ENCODE measurements at places on chromosomes 3 and 15. TPM values are rescaled to one million over a fixed set of nuclear protein-coding genes. Genes with fewer than 3 reads are reported as not detected.

KIF15 gene
- total RNA-seq: 1.7 TPM

FGF7 gene
- 99.0 TPM for total RNA-seq

GRM2 gene
- 0.29 TPM for total RNA-seq

DUOXA1 gene
- 10.6 TPM for total RNA-seq

SHISA5 gene
- 181 TPM for total RNA-seq

RASL12 gene
- 17.5 TPM for total RNA-seq

GPR62 gene
- 0.55 TPM for total RNA-seq

SLC24A5 gene
- not detected for total RNA-seq

ZNF860 gene
- total RNA-seq: 1.8 TPM

CFAP44 gene
- total RNA-seq: 8.8 TPM

GPR149 gene
- total RNA-seq: not detected

SEMA3F gene
- total RNA-seq: 34.1 TPM

DNA sequence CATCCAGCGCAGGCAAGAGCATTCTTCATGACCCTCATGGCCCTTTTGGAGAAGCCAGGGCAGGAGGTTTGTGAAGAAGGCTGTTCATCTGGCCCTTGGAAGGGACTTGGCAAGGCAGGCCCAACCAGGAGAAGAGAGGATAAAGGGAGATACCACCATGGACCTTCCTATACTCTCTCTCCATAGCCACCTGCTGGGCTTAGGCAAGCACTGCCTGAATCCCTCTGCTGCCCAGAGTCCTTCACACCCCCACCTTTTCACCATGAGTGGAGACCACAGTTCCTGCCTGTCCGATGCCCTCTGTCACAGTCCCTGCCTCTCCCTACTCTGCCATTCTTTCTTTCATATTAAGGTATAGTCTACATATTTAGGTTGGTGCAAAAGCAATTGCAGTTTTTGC, 10.6 kb upstream of the SFMBT1 start:
- no peak for DNase-seq

GRCh38 chr15:77187751-77188464, 117.0 kb upstream of the TSPAN3 start:
- peak; percentile 54 for DNase-seq

GRCh38 chr3:173857154-173857553, 459.6 kb downstream of the NLGN1 start:
- DNase-seq: no peak

- DNase-seq: no peak
Measured at GRCh38 chr15:74281147-74282133, 45.3 kb downstream of the CCDC33 start.

- no peak for DNase-seq
Measured at GRCh38 chr3:186268616-186269448, 93.2 kb downstream of the DGKG start.

GRCh38 chr15:74500401-74500800, 39.4 kb upstream of the UBL7 start:
- DNase-seq: no peak

DNA sequence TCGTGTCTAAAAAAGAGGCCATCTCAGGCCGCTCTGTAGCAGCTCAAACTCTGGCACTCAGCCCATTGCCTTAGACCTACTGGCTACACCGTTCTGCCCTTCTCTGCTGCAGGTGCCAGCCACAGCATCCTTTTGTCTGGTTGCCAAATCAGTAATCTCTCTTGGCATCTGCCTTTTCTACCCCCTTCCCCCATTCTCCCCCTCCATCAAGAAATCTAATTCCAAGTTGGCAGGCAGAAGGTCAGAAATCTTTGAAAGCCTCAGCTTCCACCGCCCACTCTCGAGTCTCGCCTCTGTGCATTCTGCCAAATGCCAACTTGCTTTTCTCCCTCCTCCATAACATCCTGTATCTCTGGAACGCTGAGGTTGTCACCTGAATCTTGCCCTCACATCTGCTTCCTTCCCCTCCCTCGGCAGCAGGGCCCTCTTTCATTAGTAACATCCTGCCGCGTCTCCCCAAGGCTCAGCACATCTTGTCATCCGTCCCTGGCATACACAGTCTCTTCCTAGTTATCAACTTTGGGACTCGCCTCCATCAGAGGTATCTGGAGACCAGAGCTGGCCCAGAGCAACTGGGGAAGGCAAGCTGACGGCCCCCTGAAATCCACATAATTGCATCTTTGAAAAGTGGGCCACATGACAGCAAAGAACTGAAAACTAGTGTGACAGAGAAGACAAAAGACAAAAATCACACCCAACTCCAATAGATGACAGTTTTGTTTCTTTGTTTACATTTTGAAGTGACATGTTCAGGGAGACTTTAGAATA, 312.0 kb upstream of the CCDC54 start:
- DNase-seq: no peak

- no peak for DNase-seq
Measured at GRCh38 chr15:22912256-22912655, 67.9 kb downstream of the CYFIP1 start.

- DNase-seq: no peak
Measured at GRCh38 chr15:52105846-52106245, 6.7 kb downstream of the BCL2L10 start.

- no peak for DNase-seq
Measured at GRCh38 chr3:59127071-59127470, 77.2 kb upstream of the CFAP20DC start.

GRCh38 chr3:124428372-124429128, 301.7 kb upstream of the UMPS start:
- DNase-seq: no peak

DNA sequence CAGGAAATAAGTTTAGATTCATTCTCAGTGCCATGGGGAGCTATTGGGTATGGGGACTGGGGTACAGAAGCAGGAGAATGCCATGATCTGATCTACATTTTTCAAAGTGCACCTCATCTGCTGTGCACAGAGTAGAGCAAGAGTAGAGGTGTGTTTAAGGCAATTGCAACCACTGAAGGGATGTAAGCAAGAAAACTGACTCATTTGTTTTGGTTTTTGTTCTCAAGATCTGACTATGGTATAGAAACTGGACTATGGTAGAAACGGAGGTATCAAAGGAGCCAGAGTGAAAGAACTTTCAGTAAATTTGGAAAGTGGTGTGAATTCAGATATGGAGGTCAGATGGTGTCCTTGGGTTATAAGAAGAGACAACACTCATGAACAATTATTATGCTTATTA, 86.2 kb upstream of the CMSS1 start:
- no peak for DNase-seq

DNA sequence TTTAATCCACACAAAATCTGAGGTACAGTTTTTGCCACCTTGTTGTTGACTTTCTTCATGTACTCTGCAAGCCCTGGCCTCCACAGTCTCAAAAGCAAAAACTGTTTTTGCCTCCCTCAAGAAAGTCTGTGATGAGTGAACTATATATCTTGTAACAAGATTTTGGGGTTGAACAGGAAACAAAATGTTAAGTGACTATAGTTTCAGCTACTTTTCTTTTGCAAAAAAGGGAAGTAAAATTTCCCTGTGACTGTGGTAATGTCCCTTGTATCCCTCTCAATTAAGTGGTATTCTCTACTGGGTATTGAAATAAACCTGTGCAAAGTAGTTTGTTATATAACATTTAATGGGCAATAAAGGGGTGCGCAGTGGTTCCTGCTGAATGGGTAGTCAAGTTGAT, 21.3 kb upstream of the SCAANT1 start:
- no peak for DNase-seq

GRCh38 chr3:69948246-69948862, 51.2 kb upstream of the SAMMSON start:
- no peak for DNase-seq

GRCh38 chr3:111047812-111048435, 23.7 kb upstream of the NECTIN3 start:
- no peak for DNase-seq

- DNase-seq: no peak
Measured at GRCh38 chr3:4401441-4401840, 65.6 kb downstream of the SUMF1 start.

DNA sequence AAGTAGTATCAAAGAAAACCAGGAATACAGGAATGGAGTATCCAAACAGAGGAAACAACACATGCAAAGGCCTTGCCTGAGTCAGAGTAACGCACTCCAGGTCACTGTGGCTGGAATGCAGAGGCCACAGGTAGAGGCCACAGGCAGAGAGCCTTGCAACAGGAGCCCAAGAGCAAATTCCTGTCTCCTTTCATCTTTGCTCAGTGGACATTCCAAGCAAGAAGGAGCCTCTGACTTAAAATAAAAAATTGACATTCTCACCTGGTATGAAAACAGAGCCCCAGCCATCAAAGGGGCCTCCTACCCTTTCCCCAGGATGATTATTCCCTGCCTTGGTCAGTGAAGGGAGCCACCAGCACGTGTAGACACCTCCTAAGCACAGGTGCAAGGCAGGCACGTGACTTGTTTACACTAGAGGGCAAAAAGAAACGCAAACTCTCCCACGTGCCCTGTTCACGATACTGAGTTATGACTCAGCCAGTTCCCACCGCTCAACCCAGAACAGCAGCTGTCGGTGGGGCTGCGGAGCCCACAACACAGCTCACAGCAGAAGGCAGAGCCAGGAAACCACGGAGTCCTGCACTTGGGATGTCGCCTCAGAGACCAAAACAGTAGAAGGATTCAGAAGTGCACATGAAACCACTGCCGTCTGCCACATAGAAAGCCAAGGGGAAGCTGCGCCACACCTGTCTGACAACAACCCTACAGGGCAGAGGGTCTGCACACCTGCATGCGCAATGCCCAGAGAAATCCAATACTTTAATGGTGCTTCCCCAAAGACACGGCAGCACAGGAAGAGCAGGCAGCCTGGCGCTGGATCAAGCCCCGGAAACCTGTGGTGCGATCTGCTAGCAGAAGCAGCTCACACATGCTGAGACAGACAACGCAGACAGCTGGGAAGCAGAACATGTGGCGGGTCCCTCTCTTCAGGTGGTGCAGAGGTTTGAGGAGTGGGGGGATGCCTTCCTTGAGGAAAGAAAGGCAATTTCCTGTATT, 52.1 kb downstream of the ITGB5 start:
- peak; percentile 79 for DNase-seq

GRCh38 chr3:124845406-124845805, 41.8 kb downstream of the ITGB5 start:
- peak; percentile 70 for DNase-seq

GRCh38 chr3:39707314-39707909, 102.0 kb upstream of the MYRIP start:
- no peak for DNase-seq

- DNase-seq: no peak
Measured at GRCh38 chr3:63807961-63808565, 11.0 kb upstream of the C3orf49 start.

DNA sequence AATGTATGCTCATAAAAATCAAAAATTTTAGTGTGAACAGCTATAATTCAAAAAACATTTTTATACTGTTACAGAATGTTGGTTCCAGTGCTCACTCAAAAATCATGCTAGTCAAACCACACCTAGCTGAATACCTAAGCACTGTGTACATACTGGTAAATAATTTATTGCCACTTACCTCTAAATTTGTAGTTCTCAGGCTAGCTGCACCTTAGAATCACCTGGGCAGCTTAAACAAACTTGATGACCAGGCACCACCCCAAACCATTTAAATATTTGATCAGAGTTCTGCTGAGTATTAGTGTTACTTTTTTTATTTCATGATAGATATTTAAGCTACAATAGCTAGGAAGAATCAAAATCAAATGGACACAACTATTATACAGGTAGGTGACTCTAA, 32.3 kb upstream of the TMCO5A start:
- peak; percentile 53 for DNase-seq

DNA sequence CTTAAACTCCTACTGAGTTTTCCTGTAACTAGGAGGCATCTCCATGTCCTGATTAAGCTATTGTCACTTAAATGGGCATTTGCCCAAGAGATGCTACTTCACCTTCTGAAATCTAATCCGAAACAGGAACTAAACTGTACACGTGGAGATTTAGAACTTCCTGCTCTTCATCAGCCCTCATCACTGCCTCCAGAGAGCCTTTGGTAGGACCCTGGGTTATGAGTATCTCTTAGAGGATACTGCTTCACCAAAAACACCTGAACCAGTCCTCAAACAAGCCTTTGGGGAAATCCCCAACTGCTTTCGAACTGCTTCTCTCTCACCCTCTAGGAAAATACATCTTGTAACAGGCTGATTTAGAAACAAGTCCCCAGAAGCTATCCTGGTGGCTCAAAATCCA, 320.3 kb downstream of the GAP43 start:
- DNase-seq: no peak

DNA sequence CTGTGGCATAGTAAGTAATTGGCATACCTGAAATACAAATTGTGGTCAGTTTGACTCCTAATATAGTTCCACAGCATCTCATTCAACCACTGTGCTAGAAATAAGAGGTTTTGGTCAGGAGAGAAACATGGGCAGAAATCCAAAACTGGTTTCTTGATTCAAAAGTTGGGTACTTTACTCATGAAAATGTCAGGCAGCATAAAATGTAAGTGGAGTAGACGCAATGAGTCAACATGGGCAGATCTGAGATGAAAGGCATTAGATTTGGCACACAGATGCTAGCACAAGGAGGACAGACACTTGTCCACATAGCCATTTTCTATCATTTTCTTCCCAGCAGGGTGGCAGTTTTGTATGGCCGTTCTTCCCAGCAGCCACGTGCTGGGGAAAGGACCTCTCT, 255.8 kb upstream of the CDIN1 start:
- DNase-seq: no peak

All from mucosa of gallbladder (tissue), 1 donor.